ENCODE measurements at places on chromosomes 7 and 10.
A peak's percentile ranks its signal among the peaks of the same experiment; 100 is the strongest.

GRCh38 chr7:140673774-140674155, 1.0 kb downstream of the ADCK2 start:
- no peak for DNase-seq

DNA sequence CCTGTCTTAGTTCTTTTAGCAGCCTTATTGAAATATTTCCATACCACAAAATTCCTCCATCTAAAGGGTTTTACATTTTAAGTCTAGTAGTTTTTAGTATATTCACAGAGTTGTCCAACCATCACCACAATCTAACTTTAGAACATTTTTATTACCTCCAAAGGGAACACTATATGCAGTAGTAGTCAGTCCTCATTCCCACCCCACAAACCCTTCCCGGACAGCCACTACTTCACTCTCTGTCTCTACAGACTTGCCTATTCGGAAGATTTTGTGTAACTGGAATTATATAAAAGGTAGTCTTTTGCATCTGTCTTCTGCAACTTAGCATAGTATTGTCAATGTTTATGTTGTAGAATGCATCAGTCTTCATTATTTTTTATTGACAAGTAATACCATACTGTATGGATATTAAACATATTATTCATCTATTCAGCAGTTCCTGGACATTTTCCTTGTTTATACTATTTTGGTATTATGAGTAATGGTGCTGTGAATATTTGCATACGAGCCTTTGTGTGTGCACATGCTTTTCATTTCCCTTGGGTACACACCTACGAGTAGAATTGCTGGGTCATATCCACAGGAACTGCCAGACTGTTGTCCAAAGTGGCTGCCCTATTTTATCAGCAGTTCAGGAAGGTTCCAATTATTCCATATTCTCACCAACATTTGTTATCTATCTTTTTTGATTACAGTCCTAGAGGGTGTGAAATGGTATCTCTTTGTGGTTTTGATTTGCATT, 60.9 kb upstream of the LANCL2 start:
- DNase-seq = no peak

- no peak for DNase-seq
Observed at GRCh38 chr7:82410461-82410860, 33.1 kb downstream of the CACNA2D1 start.

DNA sequence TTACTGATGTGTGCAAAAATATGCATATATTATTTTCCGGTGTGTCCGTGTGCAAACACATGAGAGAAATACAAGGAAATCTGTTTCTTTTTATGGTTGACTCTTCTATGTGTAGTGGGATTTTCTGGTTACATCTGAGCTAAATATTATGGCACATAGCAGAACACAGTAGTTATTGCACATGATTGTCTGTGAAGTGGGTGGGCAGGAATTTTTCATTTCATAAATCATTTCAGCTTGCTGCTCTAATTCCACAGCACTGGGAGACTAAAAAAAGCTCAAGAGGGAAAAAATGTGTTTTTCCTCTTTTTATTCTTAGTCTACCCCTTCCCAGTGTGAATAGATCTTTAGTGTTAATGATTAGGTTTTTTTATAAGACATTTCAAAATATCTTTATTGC, 197.9 kb downstream of the MBL2 start:
- no peak for DNase-seq

DNA sequence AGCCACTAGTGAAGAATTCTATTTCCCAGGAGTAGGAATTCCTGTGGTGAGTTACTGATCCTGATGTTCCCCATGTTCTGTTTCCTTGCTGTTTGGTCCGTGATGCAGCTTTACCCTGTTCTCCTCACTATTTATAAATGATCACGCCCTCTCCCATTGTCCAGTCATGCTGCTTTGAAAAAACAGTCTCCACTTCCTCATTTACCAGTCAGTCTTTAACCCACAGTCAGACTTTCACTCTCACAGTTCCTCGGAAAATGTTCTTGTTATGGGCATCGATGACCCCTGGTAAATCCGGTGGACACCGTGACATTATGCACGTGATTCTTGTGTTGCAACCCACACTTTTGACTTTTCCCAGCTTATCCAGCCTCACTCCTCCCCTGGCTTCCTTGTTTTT, 14.4 kb downstream of the SCIN start:
- peak; percentile 87 for DNase-seq

Data from OCI-M1 (cell line).